GM23338 (cell line): ENCODE measurements at places on chromosomes 2 and 18. TPM values are rescaled to one million over a fixed set of nuclear protein-coding genes. Genes with fewer than 3 reads are reported as not detected.

GRCh38 chr2:27954771-27955383 lies 64.3 kb downstream of the BABAM2 start:
- no peak for DNase-seq

GRCh38 chr2:208010506-208010905 lies 14.8 kb downstream of the PLEKHM3 start:
- no peak for DNase-seq

- no peak for DNase-seq
Observed at GRCh38 chr2:105438104-105438929, 39.5 kb upstream of the FHL2 start.

Gene ADD2
- 138 and 223 TPM in 2 replicates for total RNA-seq
